ENCODE measurements at places on chromosomes 16 and 17.

- no peak for DNase-seq
Observed at GRCh38 chr17:65292430-65292829, 155.3 kb downstream of the RGS9 start.

GRCh38 chr16:80380514-80380913 is 160.3 kb upstream of the DYNLRB2 start:
- no peak for DNase-seq

DNA sequence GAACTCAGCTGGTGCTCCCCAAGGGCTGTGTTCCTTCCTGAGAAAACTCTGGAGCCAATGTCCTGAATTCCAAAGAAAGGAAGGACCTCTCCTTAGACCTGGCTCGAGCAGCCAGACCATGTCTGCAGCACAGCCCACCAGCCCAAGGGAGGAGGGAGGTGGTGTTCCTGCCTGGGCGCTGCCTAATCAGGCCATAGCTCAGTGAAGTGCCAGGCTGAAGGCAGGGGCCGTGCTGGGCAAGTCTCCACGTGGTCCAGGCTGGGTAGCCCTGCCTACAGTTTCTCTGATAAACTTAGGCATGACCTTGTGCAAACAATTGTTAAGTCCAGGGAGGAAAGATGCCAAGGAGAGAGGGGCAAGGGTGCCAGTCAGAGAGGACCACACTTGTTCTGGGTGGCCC is 76.8 kb downstream of the MPRIP start:
- no peak for DNase-seq

- DNase-seq: peak; percentile 74
Observed at GRCh38 chr17:32529604-32530003, 42.8 kb downstream of the CDK5R1 start.

DNA sequence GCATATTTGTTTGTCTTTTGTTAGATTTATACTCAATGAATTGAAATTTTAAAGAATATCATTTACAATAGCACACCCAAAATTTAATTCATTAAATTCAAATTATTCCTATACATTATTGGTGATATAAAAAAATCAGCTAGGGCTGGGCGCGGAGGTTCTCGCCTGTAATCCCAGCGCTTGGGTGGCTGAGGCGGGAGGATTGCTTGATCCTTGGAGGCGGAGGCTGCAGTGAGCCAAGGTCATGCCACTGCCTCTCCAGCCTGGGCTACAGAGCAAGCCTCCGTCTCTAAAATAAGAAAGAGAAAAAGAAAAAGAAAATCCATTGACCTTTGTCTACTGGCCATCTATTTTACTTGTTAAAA is 4.5 kb upstream of the PRDM7 start:
- no peak for DNase-seq

DNA sequence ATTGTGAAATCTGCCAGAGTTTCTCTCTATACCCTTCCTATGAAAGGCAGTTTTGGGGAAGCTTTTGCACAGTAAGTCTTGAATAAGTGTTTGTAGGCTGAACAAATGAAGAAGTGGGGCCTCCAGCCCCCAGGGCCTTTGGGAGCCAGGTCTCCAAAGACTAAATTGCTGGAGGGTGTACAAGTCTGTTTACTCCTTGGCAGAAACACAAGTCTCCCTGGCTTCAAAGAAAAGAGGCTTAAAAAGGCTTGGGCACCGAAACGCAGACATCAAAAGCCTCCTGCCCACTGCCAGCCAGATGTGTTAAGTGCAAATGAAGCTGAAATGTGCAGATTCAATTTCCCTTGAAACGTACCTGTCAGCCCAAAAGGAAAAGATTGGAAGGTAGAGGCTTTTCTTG is 146.3 kb downstream of the TMEM132E start:
- no peak for DNase-seq

DNA sequence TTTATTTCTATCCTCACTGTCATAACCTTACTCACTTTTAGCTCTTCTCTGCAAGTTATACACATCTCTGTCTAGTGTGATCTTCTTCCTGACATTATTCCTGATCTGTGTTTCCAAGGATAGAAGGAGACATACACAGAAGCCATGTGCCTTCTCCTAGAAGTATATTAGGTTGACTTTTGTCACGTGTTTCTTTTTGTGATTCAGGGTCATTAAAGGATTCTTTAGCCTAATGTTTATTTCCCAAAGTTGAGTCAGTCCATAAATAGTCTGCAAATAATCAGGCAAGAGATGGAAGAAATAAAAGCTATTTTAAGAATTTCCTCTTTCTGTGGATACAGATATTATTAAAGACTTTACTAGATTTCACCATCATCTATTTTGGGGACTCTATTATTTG is 214.1 kb upstream of the GOT2 start:
- no peak for DNase-seq

- DNase-seq: no peak
Observed at GRCh38 chr16:6427621-6428020, 905.0 kb upstream of the RBFOX1 start.

DNA sequence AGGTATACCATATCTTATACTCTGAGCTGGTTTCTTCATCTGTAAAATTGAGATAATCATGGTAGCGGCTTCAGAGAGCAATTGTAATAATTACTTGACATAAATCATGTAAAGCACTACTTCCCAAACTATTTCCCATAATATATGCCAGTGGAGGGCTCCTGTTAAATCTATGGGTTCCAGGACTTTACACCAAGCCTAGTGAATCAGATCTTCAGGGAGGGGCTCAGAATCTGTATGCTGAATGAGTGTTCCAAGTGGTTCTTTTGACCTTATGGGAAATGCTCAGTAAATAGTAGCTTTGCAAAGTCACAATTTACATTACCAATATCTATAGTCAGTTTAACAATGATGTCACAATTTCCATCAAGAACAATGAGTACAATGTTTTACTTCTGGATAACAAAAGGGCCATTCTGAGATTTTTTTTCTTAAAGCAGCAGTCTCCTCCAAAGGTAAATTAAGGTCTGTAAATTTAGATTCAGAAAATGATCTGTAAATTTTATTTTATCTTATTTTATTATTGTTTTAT is 50.9 kb upstream of the NLK start:
- no peak for DNase-seq

DNA sequence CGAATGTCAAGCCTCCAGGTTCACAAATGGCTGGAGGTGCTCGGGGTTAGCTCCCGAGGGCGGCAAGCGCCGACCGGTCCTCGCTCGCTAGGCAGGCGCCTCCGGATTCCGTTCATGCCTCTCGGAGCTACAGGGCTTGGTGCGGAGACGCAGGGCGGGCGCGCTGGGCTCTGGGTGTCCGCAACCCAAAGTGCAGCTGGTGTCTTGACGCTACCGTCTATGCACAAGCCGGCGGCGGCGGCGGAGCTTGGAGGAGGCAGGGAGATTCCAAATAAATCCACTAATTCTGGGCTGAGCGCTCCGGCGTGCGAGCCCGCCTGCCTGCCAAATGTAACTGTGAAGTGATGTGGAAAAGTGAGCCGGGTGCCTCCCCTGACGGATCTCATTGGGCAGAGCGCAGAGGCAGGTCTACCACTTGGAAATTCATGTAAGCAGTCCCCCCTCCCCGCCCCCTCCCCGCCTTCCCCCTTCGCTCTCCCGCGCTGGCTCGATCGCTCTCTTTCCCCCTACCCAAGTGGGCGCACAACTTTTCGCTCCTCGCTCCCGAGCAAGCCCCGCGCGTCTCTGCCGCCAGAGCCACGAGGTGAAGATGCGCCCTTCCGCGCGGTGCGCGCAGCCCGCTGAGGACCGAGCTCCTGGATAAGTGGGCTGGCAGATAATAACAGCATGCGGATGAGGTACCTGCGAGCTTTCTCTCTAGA is at the start of gene CDH8:
CDH8 (minus strand) TSS at position 338 of the 701 bp plus-strand sequence. CDS start 15,035 bp downstream, outside the sequence.
- DNase-seq: no peak

DNA sequence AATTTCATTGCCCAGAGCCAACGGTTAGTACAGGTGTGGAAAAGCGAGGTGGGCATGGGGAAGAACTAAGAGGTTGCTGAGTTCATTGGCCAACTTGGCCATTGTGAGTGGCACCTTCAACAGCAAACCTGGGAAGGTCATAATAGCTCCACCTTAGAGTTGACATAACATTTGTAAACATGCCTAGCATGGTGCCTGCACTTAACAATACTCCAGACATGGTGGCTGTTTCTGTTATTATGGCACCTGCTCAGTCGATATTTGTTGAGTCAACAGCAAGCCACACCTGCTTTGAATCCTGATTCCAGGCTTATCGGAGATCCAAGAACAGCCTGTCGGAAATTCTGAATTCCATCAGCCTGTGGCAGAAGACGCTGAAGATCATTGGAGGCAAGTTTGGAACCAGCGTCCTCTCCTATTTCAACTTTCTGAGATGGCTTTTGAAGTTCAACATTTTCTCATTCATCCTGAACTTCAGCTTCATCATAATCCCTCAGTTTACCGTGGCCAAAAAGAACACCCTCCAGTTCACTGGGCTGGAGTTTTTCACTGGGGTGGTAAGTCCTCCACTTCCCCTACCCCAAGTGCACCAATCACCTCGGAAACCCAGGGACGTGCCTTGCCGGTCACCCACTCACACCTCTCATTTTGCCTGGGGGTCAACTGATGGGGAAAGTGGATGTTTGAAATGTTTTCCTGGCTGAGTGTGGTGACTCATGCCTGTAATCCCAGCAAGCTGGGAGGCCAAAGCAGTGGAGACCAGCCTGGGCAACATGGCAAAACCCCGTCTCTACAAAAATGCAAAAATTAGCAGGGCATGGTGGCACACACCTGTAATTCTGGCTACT is 46.0 kb downstream of the TMC5 start:
- DNase-seq: peak; percentile 89

GRCh38 chr17:51745993-51746392 is 412.5 kb downstream of the CA10 start:
- peak; percentile 69 for DNase-seq

DNA sequence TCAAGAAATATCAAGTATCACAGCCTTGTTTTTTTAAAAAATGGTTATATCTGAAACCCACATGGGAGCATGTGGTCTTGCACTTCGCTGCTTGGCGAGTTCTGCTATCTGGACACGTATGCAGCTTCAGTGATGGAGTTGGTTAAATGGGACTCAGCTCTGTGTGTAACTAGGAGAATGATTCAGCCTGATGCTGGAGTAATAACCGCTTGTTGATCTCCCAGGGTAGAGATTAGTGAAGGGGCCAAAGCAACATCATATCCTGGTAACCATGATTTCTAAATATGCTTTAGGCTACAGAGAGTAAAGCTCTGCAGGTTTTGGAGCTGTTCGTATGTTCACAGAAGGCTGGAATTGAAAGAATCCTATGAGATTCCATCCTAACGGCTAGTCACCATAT is 63.2 kb downstream of the IQCK start:
- DNase-seq: no peak

DNA sequence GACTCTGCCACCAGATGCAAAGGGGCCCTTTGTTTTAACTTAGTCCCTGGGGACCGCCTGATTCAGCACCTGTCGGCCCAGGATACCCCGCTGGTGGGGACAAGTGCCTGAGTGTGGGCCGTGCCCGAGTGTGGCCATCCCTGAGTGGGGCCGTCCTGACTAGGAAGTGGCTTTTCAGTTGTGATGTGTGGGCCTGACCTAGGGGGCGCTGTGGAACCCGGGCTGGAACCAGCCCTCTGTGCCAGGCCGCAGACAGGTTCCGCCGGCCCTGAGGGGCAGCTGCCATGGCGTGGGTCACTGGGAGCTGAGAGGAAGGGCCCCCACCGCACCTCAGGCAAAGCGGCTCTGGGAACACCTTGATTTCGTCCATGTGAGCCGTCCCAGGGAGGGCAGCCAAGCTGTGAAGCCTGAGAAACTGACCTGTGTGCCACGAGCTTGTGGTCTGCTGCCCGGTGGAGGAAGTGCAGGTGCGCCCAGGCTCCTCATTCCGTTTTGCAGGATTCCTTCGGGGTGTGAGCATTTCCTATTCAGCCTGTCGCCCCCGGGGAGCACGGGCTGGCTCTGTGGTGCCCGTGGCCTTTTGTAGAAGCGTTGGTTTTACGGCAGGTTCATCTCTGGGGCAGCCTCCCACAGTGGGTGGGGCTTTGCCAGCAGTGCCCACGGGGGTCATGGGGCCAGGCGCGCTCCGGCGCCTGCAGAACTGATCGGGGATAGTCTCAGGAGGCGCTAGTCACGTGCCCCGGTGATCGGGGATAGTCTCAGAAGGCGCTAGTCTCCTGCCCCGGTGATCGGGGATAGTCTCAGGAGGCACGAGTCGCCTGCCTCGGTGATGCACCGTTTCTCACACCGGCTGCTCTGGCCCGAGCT is 5.3 kb downstream of the RPL13 start:
- DNase-seq: no peak

Data from DMS153 (cell line).